ENCODE measurements at places on chromosomes 3 and 15.

DNA sequence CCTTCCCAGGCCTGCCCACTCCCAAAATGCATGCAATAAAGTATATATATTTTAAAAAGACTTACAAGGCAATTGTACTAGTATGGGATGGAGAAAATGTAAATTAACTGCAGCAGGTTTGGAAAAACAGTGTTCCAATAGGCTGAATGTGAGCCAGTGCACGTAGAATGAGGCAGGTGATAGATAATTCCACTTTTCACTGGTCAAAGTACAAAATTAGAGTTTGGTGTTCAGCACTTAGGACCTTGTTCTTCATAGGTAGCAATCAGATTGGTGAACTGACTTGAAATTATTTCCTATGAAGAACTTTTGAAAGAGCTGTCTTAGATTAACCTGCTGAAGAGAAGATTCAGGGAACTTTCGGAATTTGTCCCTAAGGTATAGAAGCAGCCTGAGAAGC lies 1.9 kb downstream of the WDR48 start:
- no peak for DNase-seq

DNA sequence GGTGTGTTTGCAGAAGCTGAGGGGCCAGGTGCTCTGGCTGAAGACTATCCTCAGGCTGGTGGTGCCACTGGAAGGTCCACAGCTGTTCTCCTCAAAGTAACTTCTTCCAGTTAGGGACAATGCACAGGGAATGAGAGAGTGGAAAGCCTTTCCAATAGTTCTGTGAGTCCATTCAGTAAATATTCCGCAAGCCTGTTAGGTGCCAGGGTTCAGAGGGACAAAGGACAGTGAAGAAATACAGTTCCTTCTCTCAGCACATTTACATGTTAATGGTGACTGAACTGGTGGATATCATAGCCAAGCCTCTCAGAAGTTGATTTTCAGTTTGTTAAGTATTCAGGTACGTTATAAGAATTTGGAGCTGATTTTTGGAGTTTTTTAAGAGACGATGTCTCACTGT lies 122.5 kb downstream of the C3orf70 start:
- DNase-seq = no peak

- no peak for DNase-seq
Measured at GRCh38 chr3:10286133-10286524, 6.6 kb downstream of the GHRL start.

DNA sequence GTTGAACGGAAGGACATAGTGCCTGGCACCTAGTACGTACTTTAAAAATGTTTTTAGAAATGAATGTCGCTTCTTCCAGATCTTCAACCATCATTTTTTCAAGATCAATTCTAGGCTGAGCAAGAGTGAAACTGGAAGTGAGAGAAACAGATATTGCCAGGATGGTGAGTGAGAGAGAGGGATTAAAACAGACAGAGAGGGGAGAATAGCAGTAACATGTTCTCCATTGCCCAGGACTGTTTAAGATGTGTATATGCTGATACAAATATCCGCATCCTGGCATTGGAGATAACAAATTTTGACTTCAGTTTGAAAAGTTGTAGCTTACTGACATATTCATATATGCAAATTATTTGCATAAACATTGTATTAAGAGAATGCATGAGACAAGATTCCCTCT lies 1156.1 kb downstream of the TBL1XR1 start:
- DNase-seq = no peak

DNA sequence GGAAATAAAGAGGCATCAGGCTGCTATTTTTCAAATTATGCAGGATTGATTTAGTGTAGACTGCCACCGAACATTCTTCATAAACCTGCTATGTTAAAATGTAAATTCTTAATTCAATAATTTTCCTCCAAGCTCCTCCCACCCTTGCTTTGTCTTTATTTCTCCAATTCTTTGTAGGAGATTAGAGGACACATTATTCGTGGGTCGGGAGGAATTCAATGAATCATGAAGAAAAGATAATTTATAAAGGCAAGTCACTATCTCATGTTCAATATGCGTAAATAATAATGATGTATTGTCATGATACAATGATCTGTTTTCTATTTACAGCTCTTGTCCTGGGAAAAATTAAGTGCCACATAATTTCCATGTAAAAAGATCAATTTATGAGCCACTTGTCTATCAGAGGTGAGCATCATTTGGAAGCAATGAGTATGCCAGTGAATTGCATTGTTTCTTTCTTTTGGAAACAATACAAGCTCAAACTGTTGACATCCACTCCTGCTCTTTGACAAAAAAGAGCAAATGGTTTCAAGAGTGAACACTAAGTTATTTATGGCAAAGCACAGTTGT lies 148.0 kb upstream of the MITF start:
- DNase-seq = no peak

Data from cerebellar nuclear complex (tissue), 1 donor.